ENCODE measurements at places on chromosomes 3 and 15.

GRCh38 chr15:29003191-29003839, 117.5 kb downstream of the APBA2 start:
- no peak for DNase-seq

DNA sequence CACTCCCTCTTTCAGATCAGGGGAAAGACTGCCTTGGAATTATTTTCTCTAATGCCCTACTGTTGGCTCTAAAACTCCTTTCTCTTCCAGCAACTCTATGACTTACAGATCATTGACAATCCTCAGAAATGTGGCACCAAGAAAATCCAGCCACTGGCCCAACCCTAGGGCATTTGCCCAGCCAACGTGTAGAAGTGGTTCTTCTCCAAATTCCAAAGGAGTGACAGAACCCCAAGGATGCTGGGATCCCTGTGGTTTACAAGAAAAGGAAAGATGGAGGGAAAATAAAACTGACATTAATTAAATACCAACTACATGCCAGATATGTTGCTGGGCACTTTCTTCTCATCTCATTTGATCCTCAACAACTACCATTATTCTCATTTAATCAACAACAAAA, 216.0 kb downstream of the NTRK3 start:
- DNase-seq = no peak

DNA sequence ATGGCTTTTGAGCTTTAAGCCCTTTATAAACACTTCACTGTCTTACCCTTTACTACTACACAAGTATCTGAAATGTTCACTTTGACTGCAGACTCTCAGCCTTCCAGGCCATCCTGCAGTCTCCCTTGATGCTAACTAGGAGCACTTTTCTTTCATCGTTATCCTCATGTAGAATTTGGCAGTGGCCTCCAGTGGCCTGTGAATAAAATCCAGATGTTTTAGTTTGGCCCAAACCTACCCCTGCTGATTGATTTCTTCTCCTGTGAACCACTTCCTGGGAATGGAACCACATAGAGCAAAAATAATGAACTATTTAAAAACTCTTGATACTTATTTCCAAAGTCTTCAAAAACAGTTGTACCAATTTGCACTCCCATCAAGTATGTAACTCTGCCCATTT, 271.9 kb downstream of the FEZF2 start:
- DNase-seq = no peak

DNA sequence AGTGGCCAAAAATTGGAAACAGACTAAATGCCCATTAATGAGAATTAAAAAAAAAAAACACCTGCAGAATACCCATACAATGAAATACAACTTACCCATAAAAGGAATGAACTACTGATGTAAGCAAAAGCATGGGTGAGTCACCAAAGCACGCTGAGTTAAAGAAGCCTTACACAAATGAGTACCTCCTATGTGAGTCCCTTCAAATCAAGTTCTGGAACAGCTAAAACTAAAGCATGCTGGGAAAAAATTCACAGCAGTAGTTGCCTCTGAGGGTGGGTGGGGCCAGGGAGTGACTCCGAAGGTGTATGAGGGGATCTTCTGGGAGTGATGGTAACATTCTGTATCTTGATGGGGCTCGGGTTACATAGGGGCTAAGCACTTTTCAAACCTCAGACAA, 11.4 kb downstream of the MYO5C start:
- DNase-seq = no peak

DNA sequence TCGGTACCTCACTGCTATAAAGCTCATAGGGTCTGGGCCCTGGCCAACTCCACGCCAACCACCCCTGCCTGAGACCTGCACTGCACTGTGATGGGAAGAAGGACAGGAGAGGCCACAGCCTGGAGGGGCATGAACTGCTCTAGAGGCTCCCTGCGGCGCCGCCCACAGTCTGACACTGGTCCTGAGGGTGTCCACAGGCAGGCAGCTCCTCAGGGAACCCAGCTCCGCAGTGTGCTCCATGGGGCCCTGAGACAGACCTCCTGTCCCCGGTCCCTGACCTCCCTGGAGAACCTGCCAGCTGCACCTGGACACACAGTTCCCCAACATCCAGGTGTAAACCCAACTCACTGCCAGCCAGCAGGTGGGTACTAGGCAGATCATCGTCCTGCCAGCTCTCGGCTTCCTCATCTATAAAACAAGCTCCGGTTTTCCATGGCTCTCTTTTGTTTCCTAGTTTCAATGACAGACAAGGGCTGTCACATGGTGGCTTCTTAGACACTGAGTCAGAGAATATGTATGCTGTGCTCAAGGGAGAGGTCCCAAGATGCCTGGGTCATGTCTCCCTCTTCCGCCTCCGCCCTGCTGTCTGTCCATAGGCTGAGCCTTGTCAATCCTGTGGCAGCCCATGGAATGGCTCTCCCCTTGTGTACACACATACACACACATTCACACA, 5.1 kb upstream of the HAPLN3 start:
- DNase-seq = no peak

GRCh38 chr3:155712008-155712407, 32.9 kb downstream of the PLCH1 start:
- DNase-seq = no peak

- DNase-seq = peak; percentile 67
Observed at GRCh38 chr3:45994419-45995235, 997 bp downstream of the FYCO1 start.

GRCh38 chr15:74369756-74370155, 2.3 kb upstream of the CYP11A1 start:
- DNase-seq = no peak

DNA sequence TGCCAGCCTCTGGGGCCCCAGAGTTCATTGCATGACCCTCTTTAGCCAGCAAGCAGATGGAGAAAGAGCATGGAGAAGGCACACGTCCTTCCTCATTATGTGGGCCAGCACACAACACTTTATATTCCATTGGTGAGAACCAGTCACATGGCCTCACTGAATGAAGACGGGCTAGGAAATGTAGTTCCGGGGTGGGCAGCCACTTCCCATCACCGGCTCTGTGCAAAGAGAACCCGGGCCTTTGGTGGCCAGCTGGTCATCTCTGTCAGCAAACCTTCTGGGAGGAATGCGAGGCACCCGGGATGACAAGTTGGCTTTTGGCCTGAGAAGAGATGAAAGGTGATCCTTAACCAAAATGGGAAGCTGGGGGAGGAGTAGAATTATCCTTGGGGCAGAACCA, 90.2 kb upstream of the VGLL4 start:
- no peak for DNase-seq

- DNase-seq = no peak
Observed at GRCh38 chr3:115518100-115518852, 105.0 kb upstream of the GAP43 start.

DNA sequence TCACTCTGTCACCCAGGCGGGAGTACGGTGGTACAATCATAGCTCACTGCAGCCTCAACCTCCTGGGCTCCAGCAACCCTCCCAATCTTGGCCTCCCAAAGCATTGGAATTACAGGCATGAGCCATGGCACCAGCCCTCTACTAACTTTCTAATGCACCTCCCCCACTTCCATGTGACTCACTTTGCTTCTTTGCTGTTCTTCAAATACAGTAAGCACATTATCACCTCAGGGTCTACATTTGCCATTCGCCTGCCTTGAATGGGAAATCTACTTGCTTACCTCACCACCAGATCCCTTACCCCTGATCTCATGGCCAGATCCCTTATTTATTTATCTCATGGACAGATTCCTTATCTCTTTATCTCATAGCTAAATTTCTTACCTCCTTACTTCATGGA, 235.3 kb downstream of the KCNMB2 start:
- no peak for DNase-seq

DNA sequence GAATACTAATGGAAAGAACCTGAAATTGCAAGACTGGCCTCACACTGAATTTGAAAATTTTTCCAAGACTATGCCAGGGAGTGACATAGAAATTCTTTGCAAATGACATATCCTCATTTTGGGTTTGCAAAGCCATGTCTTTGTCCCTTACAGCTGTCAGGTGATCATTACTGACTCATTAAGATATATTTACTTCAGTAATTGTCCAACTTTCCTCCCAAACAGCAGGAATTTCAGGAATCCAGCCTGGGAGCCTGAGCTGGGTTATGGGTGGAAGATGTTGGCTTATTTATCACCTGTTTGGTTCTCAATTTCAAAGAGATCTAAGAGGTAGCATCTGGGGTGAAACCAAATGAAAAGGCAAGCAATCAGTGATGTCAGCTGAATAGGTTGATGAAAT, 111.6 kb upstream of the ACP3 start:
- DNase-seq = no peak

DNA sequence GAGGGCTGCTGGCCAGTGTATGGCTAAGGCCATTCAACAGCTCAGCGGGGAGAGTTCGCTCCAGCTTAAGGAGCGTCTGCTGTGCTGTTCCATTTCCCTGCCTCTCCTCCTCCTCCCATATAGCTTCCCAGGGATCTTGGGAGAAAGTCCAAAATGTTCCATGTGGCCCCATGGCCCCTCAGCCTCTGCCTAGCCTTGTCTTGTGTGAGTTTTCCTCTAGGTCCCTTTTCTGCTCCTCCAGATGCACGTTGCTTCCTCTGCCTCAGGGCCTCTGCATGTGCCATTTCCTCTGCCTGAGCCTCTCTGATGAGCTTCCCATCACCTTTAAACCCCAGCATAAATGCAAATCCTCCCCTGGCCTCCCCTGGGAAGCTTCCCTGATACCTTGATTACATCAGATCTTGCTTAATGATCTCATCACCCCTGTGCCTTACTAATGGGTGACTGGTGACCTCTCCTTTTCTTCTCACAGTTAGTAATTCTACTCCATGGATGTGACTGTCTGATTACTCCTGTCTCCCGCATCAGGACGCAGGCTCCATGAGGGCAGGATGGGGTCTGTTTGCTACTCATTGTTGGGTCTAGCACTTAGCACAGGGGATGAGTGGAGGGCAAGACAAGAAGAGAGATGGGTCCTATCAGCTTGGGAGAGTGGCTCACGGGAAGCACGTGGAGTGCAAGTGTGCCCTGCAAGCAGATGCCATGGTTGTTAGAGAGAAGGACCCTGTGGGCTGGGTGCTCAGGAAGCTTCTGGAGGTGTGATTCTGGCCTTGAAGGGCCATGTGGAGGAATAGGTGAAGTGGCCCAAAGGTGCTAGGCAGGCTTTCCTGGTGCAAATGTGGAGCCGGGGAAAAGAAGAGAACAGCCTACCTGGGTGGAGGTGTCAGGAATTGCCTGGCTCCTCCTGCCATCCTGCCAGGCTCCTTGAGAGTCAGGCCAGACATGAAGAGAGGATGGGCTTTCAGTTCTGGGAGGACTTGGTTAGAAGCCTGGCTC, 23.8 kb downstream of the ITGA11 start:
- DNase-seq = no peak

DNA sequence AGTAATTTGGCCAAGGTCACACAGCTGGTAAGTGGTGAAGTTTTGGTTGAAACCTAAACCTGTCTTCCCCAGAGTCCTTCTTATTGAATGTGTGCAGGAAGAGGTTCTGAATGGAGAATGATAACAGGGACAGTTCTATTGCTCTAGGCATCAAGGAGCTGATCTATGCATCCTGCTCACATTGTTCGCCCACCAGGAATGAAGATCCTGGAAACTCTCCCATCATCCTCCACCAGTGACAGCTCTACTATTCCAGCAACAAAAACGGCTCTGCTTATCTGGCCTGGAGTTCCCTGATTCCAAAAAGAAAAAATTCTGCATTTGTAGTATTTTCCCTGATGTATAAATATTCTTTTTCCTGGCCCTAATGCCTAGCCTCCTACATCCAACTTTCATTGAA, 16.4 kb upstream of the TNFAIP8L3 start:
- DNase-seq = no peak

All from activated naive CD8-positive, alpha-beta T cell treated with anti-CD3 and anti-CD28 coated beads, Interleukin-2, amount 10 ng/mL, durations not matched to agents 7 days and 5 days (primary cell).